AG04450 (cell line): ENCODE measurements at places on chromosomes 12 and 14. TPM values are rescaled to one million over a fixed set of nuclear protein-coding genes. Genes with fewer than 3 reads are reported as not detected.

GRCh38 chr14:75047506-75047905, 3.8 kb downstream of the MLH3 start:
- DNase-seq = no peak

Gene DTX1
- polyA plus RNA-seq = 0.05 and 0.25 TPM in 2 replicates

- DNase-seq = no peak
These were observed 2.5 kb downstream of the LEMD3 start for GRCh38 chr12:65171870-65172269.

GRCh38 chr12:49580572-49581535, 12.9 kb upstream of the MCRS1 start:
- peak; percentile 42 for DNase-seq
